Gastroesophageal sphincter (tissue), 4 donors: ENCODE measurements at places on chromosomes 3 and 15.
A peak's percentile ranks its signal among the peaks of the same experiment; 100 is the strongest.

- ATAC-seq: no peak
Measured at GRCh38 chr15:66153549-66154415, 99.8 kb downstream of the MEGF11 start.

GRCh38 chr3:64824394-64824909, 136.7 kb upstream of the ADAMTS9 start:
- ATAC-seq: no peak

DNA sequence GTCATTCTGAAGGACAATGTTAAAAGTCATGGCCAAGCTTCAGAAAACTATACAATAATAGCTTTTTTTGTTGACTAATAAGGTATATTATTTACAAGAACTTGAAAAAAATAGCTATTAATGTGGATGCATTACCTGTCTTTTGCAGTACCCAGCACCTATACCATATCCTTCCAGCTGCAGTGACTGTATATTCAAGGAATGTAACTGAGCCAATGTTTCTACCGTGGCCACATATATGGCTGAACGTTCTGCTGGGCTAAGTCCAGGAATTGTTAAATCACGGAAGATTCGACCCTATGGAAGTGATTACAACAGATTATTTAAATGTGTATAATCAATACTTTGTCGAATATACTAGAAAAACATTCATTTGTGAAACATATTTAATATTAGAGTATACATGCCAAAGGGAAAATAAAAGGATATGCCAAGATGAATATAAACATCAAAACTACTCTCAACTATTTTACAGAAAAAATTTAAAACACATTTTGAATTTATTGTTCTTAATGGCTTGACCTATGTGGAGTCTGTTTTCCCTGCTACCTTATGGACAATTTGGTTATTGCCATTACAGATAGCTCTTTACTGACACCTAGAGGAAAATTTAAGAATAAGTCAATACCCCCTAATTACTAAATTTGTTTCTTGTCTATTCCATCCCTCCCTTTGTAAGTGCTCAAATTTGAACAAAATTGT, 17.6 kb downstream of the ACAD11 start:
- ATAC-seq: peak; percentile 46

DNA sequence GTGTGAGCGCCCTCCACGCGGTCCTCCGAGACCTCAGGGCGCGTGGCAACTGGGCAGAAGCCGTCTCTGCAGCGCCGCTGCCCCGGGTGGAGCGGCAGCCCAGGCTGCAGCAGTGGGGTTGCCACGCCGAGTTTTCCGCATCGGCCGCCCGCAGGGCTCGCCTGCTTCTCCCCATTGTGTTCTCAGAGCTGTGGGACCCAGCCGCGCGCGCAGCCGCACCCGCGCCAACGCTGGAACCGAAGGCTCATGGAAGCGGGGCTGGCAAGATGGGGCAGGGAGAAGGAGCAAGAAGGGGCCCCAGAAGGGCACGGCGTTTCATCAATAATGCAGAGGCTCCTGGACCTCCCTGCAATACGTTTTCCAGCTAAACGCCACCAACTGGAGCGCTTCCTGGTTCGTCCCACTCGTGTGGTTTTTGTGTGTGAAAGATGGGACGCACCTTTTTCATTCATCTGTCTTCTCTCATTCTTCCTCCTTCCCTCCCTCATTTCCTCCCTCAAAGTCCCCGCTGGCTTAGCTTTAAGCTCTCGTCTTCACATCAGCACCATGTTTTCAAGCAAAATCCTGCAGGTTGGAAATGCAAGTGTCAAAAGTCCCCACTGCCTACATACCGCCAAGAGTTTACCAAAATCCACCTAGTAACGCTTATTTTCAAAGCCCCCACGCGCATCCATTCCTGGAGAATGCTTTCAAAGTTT, 1.2 kb downstream of the ROBO1 start:
- no peak for ATAC-seq

DNA sequence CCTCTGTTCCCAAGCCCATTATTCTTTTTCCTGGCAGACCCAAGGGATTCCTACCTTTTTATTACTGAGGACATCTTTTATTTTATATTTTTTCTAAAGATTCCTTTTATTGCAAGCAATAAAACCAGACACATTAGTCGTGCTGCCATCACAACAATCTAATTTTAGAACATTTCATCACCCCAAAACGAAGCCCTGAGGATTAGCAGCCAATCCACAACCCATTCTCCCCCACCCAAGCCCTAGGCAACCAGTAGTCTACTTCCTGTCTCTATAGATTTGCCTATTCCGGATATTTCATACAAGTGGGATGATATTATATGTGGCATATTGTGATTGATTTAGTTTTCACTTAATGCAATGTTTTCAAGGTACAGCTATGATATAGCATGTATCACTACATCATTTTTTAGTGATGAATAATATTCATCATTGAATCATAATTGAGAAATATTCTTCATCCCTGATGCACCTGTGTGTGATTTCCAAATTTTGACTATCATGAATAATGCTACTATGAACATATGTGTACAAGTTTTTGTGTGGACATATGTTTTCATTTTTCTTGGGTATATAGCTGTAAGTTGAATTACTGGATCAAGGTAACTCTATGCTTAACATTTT, 65.7 kb downstream of the IL1RAP start:
- ATAC-seq: no peak
